ENCODE measurements at places on chromosomes 11 and 22.
A peak's percentile ranks its signal among the peaks of the same experiment; 100 is the strongest.

- DNase-seq: no peak
These were observed 270.5 kb upstream of the CADM1 start for GRCh38 chr11:115774756-115775155.

- DNase-seq: no peak
These were observed 39.2 kb downstream of the SHISA8 start for GRCh38 chr22:41875531-41876270.

DNA sequence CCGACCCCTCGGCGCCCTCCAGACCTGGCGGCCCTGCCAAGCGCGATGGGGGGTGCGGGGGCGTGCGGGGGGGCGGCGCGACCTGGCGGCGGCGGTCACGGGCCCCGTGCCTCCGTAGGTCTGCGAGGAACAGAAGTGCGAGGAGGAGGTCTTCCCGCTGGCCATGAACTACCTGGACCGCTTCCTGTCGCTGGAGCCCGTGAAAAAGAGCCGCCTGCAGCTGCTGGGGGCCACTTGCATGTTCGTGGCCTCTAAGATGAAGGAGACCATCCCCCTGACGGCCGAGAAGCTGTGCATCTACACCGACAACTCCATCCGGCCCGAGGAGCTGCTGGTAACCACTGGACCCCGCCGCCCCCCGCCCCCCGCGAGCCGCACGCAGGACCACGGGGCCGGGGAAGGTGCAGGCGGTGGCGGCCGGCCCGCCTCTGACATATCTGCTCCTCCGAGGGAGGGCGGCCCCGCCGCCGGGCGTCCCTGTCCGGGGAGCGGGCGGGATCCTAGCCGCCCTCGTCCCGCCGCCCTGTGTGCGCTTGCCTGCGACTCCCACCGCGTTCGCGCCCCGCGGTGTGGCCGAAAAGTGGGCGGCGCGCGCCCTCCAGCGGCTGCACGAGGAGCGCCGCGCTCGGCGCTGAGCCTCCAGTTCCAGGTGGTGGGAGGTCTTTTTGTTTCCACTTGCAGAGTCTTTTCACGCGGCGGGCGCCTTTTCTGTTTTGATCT is 2.1 kb downstream of the CCND1 start:
- peak; percentile 95 for DNase-seq

DNA sequence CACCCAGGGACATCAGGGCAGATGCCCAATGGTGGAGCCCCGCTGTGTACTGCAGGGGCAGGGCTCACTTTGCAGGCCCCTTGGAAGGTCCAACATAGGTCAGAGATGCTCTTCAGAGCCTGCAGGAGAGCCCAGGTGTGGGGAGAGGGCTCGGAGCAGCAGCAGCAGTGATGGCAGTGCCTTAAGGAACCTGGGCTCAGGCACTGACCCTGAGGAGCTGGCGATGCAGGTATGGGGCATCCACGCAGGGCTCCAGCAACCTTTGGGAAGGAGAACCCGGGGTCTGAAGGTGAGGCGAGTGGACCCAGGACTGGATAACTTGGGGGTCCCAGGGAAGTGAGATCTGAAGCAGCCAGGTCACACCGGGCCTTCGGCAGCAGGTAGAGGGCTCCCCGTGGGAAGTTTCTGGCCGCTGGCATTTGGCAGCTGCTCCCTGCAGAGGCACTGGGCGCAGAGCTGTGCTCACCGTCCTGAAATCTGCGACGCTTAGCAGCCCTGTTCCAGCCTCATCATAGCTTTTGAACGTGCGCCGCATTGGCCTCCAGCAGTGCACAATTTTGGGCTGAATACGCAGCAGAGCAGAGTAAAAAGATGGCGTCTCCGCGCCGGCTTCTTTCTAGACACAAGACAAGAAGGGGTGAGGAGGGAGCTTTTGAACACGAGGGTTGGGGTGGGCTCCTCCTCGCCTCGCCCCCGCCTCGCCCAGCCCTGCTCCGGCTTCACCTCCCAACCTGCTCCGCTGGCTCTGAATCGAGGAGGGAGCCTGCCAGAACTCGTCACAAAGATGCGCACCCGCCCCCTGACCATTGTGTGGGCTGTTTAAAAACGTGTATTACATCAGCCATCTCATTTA is 118.8 kb downstream of the MPPED1 start:
- no peak for DNase-seq

- DNase-seq: no peak
These were observed 620.6 kb downstream of the SOX6 start for GRCh38 chr11:15735706-15736105.

All from eye (tissue), 1 donor.